ENCODE measurements at places on chromosomes 4 and X.

GRCh38 chrX:150119323-150119722 lies 181.0 kb upstream of the EOLA2 start:
- DNase-seq, result no peak

DNA sequence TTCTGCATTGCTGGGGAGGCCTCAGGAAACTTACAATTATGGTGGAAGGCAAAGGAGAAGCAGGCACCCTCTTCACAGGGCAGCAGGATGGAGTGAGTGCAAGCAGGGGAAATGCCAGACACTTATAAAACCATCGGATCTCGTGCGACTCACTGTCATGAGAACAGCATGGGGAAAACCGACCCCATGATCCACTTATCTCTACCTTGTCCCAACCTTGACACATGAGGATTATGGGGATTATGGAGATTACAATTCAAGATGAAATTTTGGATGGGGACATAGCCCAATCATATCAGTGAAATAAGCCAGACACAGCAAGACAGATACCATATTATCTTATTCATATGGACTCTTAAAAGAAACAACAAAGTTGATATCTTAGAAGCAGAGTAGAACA lies 134.9 kb downstream of the C4orf33 start:
- DNase-seq, result peak; percentile 73

DNA sequence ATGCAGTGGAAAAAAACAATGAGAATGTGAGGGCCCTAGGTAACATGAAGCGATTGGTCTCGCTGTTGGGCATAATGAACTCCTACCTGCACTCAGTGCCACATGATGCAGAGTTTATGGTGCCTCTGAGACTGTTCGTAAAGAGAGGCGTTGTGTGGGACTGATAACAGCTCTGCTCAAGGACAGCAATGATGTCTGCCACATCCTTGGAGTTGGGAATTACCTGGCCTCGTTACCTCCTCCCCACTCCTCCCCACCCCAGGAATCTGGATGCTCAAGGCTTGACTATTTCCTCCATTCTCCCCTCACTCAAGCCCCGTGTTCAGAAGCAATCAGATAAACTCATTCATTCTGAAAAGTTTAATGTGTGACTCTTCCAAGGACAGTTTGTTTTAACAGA lies 148.0 kb upstream of the JADE1 start:
- DNase-seq, result no peak

- no peak for DNase-seq
Measured at GRCh38 chr4:153790962-153791551, 2.2 kb upstream of the SFRP2 start.

DNA sequence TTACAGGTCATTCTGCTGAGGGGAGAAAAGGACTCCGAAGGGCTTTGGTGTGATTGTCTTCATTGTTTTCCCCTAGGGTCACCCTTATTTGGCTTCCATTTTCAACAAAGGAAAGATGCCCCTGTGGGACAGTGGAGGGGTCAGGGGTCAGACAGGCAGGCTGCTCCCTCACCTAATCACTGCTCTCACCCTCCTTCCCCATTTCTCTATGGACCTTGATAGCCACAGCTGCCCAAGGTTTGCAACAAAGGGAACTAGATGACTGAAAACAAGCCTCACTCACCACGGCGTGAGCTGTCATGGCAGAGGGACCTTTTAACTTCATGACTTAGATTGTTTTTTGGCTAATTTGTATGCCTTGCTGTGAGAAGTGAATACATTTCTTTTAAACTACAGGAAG lies 40.7 kb downstream of the C4orf51 start:
- DNase-seq, result no peak

- DNase-seq, result no peak
Measured at GRCh38 chr4:5967783-5968182, 50.4 kb downstream of the C4orf50 start.

DNA sequence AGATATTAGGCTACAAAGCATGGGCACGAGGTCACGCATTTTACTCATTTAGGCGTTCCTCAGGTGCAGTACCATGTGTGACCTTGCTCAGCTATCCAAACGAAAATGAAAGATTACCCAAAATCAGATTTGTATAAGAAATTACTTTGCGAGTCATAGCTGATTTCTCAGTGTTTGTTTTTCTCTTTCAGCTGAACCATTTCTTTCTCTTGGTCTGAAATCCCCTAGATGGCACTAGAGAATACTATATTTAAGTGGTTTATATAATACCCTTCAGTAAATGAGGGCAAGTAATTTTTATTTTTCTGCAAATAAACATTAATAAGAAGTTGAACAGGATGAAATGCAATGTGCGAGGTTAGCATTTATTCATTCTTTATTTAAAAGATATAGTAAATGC lies 496.6 kb downstream of the STIM2 start:
- DNase-seq, result no peak

DNA sequence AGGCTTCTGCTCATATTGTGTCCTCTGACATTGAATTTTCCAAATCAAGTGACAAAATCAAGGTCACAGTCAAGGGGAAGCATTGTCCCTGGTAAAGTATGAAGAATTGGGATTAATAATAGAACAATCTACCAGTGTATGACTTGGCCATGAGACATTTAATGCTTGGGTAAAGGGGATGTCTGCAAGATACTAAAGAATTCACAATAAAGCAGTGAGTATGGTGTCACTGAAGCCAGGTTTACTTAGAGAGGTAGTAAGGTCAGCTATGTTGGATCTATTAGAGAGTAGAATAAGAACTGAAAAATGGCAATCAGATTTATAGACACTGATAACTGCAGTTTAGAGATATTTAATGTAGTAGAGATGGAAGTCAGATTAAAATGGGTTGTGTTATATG lies 349.2 kb downstream of the BMPR1B start:
- no peak for DNase-seq

DNA sequence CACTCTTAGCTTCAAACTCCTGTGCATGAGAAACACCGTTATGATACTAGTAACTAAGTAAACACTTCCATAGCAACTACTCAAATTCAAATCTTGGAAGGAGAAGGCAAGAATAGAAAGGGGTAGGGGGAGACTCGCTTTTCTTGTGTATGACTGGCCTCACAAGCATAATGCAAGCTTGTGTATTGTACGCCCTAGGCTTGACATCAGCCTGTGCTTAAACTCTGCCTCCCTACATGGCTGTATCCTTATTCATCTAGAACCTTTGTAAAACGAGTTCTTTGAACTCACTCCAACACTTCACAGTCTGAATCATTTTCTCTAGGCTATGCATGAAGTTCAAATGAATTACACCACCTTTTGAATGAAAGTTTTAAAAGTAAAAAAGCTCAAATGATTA lies 1071.2 kb upstream of the ADGRL3 start:
- DNase-seq, result peak; percentile 4

GRCh38 chrX:151596282-151596681 lies 32.8 kb downstream of the PASD1 start:
- DNase-seq, result no peak

- DNase-seq, result no peak
Measured at GRCh38 chr4:26837993-26838842, 22.4 kb upstream of the STIM2 start.

GRCh38 chrX:3159995-3160720 lies 118.9 kb downstream of the ARSF start:
- peak; percentile 50 for DNase-seq

GRCh38 chrX:45818913-45819312 lies 618.2 kb upstream of the DIPK2B start:
- DNase-seq, result no peak

DNA sequence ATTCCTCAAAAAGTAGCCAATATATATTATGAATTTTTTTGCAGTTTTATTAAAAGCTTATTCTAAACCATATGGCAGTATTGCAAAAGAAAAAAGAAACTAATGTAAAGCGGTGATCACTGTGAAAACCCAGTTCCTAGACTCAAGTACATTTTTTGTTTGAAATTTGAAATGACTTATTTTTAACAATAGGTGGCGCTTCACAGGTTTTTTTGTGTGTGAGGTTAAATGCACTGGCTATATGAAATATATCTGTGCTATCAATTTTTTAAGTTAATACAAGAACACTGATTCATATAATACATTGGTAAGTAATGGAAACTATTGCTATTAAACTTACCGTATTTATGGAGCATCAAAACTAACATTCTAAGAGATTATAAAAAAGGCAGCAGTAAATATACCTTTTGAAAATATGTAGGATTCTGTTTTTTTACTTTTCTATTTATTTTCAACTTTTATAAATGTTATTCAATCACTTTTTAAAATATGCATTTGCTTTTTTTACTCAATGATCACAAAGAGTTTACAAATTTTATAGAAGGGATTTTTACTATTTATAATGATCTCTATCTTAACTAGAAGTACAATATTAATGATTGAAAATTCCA lies 5.6 kb upstream of the SPRY1 start:
- DNase-seq, result no peak

DNA sequence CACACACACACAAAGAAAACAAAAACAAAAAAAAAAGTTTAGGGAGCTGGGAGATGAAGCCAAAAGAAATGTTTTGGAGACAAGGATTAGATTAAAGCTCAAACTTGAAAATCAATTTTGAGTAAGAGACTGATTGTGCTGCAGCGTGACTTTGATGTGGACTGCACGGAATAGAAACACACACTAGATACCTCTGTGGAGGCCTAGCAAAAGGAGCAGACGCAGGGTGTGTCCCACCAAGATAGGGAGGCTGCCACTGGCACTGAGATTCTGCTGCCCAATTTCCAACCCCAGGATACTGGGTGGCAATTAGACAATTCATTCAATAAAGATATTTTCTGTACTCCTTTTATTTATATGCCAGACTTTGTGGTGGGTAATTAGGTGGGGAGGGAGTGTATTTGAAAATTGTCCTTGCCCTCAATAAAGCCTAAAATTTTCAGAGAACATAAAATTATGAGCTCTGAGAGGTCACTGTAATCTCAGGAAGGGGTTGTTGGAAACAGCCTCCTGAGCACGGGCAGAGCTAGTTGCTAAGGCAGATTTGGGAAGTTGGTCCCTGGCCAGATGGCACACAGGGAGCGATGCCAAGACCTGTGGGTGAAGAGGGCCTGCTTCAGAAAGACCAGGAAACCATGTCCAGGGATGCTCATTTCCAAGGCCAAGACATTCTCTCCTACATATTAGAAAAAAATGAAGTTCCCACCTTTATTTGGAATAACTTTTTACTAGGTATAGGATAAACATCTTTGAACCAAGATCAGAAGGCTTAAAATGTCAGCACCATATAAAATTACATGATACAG lies 1.9 kb upstream of the PPP3CA start:
- peak; percentile 16 for DNase-seq

DNA sequence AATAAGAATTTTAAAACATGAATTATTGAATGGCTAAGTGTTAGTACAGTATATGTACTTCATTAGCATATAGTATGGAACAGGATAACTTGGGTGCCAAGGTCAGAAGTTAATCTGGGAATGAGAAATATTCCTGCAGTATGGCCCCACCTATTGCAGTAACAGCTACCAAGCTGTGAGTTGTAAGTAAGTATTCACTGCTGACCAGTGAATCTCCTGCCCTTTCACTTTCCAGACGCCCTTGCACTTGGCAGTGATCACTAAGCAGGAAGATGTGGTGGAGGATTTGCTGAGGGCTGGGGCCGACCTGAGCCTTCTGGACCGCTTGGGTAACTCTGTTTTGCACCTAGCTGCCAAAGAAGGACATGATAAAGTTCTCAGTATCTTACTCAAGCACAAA lies 105.1 kb downstream of the NFKB1 start:
- no peak for DNase-seq

GRCh38 chrX:44874420-44875184 lies 1.6 kb downstream of the KDM6A start:
- peak; percentile 27 for DNase-seq

- DNase-seq, result peak; percentile 62
Measured at GRCh38 chrX:103155201-103155600, 59.7 kb upstream of the BEX4 start.

- DNase-seq, result peak; percentile 65
Measured at GRCh38 chr4:149409146-149409545, 406.5 kb downstream of the IQCM start.

- DNase-seq, result no peak
Measured at GRCh38 chr4:103457566-103457965, 259.4 kb upstream of the CENPE start.

DNA sequence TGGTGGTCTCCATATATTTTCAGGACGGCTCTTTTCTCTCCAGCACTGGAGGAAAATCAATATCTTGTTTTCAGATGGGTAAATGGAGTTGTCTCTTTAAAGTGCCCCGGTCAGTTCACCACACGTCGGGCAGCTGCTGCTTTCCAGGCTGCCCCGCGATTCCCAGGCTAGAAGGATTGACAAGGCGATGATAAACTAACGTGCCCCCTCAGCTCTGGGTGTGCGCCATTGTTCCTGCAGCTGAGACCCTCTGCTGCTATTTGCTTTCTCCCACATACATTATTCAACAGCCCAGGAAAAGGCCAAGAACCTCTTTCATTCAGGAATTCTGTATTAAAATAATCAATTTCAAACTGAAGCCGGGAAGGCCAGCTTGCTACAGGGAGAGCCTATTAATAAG lies 254.5 kb downstream of the SOX3 start:
- no peak for DNase-seq

DNA sequence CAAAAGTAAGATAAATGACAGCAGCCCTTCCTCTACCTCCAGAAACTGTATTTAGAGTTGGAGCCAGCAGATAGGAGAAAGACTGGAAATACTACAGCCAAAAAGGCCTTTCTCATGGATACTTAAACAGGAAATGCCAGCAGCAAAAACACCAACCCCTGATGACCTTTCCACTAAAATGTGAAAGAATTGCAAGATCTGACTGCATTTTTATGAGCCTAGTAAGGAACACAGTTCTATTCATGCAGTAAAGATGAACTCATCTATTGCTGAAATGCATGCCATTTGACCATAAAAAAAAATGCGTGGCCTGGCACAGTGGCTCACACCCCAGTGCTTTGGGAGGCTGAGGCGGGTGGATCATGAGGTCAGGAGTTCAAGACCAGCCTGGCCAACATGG lies 19.9 kb downstream of the ABCG2 start:
- peak; percentile 92 for DNase-seq

DNA sequence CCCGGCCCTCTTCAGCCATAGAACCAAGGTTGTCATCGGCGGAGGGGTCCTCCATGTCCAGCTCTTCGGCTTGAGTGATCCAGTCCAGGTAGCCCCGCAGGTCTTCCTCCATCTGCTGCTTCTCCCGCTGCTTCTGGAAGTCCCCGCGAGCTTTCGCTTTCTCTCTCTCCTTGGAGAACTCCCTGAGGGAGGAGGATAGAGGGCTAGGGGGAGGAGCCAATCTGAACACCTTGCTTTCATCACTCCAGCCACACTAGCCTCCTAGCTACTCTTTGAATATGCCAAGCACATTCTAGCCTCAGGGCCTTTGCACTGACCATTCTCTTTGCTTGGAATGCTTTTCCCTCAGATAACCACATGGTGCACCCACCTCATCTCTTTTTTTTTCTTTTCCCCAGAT lies 6.2 kb downstream of the CACNA1F start:
- no peak for DNase-seq

DNA sequence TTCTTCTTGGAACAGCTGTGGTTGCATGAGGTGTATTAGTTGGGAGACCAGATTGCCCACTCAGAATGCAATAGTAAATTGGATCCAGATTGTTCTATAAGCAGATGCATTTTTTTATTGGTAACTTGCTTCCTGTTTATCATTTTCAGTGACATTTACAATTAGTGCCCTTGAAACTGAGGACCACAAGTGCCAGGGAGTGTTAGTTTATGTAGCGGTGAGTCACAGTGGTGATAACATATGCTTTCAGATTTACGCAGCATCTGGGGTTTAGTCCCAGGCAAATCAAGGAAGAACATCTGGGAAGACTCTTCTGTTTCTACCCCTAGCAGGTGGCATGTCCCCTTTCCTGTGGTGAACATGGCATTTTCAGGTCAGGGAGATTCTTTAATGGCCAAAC lies 24.1 kb downstream of the FRMPD4 start:
- peak; percentile 52 for DNase-seq
